Amniotic stem cell (primary cell): ENCODE measurements at places on chromosomes 11 and 22.

DNA sequence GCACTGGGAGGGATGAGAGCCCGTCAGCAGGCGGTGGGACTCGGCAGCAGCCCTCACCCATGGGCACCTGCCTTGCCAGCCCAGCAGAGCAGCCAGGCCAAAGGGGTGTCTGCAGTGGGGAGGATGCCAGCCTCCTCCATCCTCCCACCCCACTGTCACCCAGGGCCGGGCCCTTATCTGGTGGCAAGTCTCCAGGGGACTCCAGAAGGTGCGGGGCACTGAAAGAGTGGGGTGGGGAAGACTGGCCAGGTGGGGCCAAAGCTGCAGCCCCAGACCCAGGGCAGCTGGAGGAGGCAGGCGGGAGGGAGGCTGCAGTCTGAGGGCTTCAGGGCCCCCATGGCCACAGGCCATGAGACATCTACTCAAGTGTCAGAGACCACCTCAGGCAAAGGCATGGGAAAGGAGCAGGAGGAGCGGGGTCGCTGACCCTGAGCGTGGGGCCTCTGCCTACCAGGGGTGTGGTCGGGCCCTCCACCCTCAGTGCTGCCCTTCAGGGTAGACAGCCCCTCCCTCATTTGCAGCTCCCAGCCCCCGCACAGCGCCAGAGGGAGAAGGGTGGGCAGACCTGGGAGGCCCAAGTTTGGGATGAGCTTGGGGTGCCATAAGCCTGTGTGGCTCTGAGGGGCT lies 3.5 kb downstream of the DGCR6L start:
- DNase-seq = no peak

GRCh38 chr11:1218788-1219445 lies 3.9 kb upstream of the MUC5B start:
- DNase-seq = no peak

DNA sequence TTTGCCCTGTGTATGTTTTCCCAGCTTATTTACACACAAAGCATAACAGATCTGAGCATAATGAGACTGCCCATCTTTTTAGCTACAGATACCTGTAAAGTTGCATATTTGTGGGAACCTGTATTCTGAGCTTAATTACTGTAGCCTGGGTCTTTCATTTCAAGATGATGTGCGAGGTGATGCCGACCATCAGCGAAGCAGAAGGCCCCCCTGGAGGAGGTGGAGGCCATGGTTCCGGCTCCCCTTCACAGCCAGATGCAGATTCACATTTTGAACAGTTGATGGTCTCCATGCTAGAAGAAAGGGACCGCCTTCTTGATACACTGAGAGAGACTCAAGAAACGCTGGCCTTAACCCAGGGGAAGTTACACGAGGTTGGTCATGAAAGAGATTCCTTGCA lies 1.5 kb downstream of the PPFIA1 start:
- DNase-seq = no peak

GRCh38 chr22:23520863-23521440 lies 59.1 kb downstream of the IGLL1 start:
- no peak for DNase-seq
